ENCODE measurements at places on chromosomes 11 and 22.

- no peak for DNase-seq
These were observed 69.8 kb downstream of the LHFPL7 start for GRCh38 chr22:24876700-24877099.

- DNase-seq = no peak
These were observed 120.6 kb upstream of the LMO1 start for GRCh38 chr11:8384199-8384821.

DNA sequence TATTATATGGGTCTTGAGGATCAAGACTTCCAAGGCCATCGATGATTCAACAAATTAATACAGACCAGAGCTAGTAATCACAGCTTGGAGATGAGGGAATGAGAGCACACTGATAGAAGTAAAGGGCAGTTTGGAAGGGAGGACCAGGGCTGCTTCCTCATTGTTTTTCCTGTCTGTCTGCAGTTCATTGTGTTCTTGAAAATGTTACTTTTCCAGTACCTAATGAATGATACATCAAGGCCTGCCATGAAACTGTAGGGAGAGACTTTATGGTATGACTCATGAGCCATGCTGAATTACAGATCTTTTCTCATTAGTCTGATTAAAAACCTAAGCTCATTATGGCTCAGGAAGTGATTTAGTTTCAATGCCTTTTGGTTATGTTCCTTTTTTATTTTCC lies 855.6 kb downstream of the KCNA4 start:
- no peak for DNase-seq

GRCh38 chr22:39593066-39593930 lies 22.7 kb downstream of the CACNA1I start:
- no peak for DNase-seq

DNA sequence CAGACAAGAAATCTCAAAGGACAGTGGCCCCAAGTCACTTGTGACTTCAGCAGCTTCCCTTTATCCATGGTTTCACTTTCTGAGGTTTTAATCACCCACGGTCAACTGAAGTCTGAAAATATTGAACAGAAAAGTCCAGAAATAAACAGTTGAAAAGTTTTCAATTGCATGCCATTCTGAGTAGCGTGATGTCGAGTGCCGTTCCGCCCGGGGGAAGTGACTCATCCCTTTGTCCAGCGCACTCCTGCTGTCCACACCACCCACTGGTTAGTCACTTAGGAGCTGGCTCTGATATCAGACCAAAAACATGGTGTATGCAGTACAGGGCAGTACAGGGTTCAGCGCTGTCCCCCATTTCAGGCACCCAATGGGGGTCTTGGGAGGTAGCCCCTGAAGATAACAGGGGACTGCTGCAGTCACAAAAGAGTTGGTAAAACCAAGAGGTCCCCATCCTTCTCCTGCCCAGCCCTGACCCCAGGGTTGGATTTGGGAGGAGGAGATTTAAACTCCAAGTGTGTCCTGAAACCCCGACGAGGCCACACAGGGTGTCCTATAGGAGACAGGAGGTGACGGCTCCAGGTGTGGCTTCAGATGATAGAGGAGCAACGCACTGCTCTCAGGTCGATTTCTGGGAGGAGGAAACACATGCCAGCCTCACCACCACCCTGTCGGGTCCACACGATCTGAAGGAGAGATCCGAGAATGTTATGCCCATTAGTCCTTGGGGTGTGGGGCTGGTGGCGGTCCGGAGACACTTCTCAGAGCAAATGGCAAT lies 390.1 kb downstream of the CTTN start:
- DNase-seq = no peak

DNA sequence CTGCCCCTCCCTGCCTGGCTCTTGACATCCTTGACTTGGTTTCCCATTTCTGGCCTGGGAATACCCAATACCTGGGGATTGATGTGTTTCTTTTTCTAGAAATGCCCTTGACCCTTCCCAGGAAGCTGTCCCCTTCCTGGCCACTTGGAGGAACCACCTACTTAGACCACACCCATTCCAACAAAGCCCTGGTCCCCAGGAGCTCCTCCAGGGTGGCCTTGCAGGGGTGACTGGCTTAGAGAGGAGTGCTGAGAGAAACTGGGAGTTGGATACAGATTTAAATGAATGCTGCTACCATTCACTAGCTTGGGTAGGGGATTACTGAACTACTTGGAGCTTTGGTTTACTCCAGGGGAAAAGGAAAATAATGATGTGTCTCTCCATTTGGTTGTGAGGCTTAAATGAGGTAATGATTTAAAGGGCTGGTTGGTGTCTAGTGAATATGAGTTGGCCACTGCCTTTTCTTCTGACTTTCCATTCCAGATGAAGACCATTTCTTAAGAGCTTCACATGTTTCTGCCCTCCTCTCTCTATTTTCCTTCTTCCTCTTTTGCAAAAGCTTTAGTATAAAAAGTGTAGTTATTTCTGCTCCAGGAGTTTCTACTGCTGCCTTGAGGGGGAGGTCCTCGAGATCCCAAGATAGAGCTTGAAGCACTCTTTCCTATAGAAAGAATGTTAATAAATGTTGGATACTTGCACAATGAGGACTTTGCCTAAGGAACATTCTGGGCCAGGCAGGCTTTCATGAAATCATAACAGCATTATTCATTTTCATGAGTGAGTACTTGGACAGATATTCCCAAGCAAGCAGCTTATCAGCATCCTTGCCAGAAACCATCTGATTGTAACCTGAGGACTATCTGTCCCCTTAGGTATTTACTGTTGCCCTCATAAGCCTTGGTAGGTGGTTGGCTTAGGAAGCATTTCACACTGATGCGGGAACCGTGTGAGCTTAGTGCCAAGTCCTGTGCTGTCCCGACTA lies 22.4 kb downstream of the PANX1 start:
- DNase-seq = no peak

- DNase-seq = no peak
These were observed 48.4 kb downstream of the ELP4 start for GRCh38 chr11:31558001-31558400.

- DNase-seq = no peak
These were observed 2.6 kb upstream of the SHISA8 start for GRCh38 chr22:41917375-41917902.

GRCh38 chr11:68683536-68684384 lies 584 bp upstream of the GAL start:
- DNase-seq = no peak

DNA sequence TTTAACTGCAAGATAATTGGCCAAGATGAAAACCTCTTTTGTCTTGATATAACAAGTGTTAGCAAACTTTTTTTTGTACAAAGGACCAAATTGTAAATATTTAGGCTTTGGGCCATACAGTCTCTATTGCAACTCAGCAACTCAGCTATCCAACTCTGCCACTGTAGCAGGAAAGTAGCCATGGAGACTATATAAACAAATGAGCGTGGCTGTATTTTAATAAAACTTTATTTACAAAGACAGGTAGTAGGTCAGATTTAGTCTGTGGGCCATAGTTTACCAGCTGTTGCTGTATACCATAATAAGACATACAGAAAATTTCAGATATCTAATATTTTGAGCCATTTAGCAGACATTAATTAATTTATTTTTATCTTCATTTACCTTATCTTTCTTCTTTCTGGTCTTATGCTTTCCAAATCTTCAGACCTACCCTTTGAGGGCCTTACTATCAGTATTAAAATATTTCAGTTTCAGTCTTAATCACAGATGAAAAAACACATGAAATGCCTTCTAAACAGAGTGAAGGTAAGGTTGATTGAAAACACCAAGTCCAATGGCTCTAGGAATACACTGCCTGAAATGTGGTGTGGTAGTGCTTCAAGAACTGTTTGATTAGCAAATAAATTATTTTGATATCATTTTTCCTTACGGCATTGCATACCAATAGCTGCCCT lies 256.9 kb upstream of the CTSC start:
- DNase-seq = no peak

DNA sequence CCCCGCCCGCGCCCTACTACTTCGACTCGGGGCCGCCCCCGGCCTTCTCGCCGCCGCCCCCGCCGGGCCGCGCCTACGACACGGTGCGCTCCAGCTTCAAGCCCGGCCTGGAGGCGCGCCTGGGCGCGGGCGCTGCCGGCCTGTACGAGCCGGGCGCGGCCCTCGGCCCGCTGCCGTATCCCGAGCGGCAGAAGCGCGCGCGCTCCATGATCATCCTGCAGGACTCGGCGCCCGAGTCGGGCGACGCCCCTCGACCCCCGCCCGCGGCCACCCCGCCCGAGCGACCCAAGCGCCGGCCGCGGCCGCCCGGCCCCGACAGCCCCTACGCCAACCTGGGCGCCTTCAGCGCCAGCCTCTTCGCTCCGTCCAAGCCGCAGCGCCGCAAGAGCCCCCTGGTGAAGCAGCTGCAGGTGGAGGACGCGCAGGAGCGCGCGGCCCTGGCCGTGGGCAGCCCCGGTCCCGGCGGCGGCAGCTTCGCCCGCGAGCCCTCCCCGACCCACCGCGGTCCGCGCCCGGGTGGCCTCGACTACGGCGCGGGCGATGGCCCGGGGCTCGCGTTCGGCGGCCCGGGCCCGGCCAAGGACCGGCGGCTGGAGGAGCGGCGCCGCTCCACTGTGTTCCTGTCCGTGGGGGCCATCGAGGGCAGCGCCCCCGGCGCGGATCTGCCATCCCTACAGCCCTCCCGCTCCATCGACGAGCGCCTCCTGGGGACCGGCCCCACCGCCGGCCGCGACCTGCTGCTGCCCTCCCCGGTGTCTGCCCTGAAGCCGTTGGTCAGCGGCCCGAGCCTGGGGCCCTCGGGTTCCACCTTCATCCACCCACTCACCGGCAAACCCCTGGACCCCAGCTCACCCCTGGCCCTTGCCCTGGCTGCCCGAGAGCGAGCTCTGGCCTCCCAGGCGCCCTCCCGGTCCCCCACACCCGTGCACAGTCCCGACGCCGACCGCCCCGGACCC lies 17.4 kb upstream of the ACR start:
- DNase-seq = no peak

DNA sequence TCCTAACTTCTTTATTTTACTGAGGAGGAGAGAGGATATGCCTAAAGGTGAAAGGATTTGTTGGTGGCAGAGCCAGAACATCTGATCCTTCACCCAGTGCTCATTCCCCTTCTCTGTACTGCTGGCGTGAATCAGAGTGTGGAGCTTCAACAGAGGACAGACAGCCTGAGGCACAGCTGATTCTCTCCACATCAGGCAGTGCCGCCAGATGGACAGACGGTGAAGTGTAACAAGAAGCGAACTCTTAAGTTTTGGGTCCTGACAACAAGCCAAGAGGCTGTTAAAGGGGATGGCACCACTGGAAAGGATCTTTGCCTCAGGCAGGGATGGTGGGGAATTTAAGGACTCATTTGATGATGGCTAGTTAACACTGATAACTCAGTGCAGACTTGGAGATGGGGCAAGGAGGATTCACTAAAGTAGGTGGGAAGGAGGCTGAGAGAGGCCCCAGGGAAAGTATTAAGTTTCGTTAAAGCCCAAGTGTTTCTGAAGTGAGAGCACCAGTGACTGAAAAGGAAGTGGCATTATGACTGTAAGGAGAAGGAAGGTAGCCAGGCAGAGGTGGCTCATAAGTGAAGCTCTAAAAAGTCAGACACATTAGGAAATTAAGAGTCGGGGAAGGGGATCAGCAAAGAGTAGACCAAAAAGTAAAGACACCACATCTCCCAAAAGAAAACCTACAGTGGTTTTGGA lies 81.3 kb downstream of the CLPB start:
- no peak for DNase-seq

DNA sequence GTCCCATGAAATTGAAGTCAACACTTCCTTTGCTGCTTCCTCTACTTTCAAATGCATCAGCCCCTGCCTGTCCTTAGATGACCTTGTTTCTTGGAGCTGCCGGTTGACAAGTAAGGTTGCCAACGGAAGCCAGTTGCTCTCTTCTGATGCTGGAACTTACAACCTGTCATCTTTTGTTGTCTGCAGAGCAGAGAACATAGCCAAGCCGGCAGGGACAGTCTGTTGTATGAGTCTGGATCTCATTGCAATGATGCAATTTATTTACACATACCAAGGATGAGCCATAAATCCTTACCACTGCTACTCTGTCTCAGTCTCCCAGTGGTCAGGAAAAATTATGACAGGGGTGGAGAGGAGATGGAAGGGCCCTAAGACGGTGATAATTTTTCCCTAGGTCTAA lies 151.4 kb downstream of the BLID start:
- DNase-seq = no peak

- DNase-seq = no peak
These were observed 11.8 kb upstream of the THY1 start for GRCh38 chr11:119434591-119435330.

DNA sequence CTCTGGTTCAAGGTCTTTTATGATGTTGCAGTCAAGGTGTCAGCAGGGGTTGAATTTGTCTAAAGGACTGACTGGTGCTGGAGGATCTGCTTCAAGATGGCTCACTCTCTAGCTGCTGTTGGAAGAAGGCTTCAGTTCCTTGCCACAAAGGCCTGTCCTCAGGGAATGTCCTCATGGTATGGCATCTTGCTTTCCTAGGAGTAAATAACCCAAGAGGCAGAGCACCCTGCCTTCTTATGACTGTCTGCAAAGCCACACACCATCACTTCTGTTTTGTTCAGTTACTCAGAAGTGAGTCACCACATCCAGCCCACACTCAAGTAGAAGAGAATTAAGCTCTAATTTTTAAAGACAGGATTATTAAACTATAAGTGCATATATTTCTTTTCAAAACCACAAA lies 45.2 kb downstream of the PLAAT5 start:
- DNase-seq = no peak

GRCh38 chr22:43246188-43246587 lies 59.3 kb upstream of the TTLL12 start:
- DNase-seq = no peak
